ENCODE measurements at places on chromosomes 4 and X.

DNA sequence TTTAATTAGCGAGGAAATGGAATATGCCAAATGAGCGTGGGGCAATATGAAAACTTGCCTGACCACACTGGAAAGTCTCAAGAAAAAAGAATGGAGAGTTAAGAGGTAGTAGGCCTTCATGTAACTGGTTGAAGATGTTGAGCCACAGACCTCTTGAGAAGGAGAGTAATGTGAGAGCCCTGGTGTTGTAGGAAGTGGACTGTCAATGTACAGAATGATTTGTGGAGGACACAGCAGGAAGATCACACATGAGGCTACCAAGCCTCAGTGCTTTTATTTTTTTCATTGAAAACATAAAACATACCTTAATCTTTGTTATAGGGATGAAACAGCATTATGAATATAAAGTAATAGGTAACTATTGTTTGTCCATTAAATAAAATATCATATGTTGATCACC, 331.6 kb downstream of the UNC5C start:
- no peak for DNase-seq

GRCh38 chrX:2954541-2954940, 25.4 kb upstream of the ARSD start:
- no peak for DNase-seq

DNA sequence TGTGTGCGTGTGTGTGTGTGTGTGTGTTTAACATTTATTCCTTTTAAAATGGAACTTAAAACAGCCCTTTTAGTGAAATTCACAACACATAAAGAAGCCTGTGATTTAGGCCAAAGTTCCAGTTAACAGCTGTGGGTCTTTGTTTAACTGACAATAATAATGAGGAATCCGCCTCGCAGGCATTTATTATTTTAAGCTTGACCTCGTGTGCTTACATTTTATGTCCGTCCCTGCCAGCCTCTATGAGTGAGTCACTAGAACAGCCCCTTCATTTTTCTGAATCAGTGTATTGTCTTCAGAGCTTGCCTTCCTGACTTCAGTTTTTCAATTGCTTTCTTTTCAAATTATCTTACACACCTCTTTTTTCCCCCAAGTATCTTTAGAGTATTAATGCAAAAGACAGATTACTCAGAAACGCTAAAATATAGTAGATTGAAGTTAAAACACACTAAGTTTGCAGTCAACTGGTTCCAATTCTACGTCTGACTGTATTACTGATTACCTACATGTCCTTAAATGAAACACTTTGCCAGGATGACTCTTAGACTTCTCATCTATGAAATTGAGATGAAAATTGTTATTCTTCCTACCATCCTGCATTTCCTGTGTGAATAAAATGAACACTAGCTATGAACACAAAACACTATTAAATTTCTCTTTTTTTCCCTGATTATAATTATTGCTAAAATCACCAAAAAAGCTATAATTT, 319.6 kb upstream of the HS3ST1 start:
- no peak for DNase-seq

- no peak for DNase-seq
Observed at GRCh38 chr4:108097990-108098553, 70.7 kb downstream of the LEF1 start.

DNA sequence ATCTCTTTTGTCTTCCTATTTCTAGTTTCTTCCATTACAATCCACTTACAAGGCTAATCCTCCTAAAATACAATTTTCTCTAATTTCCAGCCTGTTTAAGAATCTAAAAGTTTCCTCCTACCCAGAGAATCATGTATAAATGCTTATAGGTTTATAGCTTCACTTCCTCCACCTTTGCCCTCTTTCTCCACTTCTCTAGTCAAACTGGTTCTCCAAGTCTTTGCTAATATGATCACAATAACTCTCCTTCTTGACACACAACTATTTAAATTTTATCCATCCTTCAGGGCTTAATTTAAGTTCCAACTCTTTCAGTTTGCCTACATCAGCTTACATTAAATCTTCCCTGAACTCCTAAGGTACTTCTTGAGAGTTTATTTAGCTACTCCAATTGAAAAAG, 69.2 kb downstream of the RPS6KA6 start:
- no peak for DNase-seq

- DNase-seq: no peak
Observed at GRCh38 chr4:53012738-53013137, 150.6 kb downstream of the RASL11B start.

DNA sequence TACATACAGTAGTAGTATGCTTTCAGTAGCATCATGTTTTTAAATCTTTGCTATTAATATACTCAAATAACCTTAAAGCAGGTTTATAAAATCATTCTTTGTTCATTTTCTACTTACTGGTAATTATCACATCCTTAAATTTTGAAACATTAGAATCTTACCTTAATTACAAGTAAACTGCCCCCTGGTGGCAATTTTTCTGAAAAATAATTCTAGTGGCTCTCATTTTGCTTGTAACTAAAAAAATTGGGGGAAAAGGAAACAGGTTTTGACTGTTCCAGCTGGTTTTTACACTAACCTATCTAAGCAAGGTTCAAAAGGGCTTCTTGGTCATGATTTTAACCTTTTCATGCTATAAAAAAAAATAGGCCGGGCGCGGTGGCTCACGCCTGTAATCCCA, 18.5 kb upstream of the DCAF4L1 start:
- DNase-seq: no peak

DNA sequence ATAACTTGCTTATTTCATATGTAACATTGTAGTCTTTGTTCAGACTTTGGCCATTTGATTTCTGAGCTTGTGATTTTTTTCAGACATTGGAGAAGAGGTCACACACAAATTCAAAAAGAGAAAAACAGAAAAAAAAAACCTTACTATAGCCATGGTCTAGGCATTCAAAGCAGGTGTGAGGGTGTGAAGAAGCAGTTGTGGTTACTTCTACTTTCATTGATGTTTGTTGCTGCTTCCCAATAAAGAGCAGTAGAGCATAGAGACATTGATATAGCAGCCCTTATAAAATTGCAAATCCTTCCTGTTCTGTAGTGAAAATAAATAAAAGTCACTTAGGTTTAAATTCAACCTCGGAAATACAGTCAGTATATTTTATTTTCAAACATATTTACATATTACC, 671.6 kb downstream of the GRXCR1 start:
- DNase-seq: no peak

All from NCI-H1436 (cell line).